ACHN (cell line): ENCODE measurements at places on chromosomes 2 and 18.

DNA sequence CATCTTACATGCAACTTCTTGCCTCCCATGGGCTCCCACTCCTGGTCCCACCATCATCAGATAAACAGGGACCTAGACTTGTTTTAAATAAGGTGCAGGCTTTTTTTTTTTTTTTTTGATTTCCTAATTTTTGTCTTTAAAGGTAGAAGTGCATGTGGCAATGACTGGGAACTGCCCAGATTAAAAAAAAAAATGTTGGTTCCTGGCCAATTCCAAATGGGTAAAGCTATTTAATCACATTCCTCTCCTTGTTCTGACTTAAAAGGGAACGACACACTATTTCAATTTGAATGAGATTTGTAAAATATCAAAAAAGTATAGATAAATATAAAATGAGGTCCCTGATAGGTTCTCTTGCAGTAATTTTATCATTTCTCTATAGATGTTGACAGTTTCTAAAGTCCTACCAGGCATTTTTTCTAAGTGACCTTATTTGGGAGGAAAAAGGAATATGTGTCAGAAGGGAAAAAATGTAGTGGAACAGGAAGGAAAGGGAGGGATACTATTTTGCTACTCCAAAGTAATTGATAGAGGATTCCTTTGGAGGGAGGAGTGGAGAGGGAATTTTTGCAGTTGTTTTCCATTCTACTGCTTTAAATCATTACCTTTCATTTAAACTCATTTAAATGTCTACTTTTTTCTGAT, 43.3 kb downstream of the DDX1 start:
- DNase-seq: no peak

GRCh38 chr18:63801343-63801742, 26.1 kb downstream of the SERPINB7 start:
- DNase-seq: no peak

- no peak for DNase-seq
These were observed 370.0 kb upstream of the SPRED2 start for GRCh38 chr2:65802298-65802942.

GRCh38 chr2:98471402-98472131, 26.9 kb downstream of the INPP4A start:
- no peak for DNase-seq

DNA sequence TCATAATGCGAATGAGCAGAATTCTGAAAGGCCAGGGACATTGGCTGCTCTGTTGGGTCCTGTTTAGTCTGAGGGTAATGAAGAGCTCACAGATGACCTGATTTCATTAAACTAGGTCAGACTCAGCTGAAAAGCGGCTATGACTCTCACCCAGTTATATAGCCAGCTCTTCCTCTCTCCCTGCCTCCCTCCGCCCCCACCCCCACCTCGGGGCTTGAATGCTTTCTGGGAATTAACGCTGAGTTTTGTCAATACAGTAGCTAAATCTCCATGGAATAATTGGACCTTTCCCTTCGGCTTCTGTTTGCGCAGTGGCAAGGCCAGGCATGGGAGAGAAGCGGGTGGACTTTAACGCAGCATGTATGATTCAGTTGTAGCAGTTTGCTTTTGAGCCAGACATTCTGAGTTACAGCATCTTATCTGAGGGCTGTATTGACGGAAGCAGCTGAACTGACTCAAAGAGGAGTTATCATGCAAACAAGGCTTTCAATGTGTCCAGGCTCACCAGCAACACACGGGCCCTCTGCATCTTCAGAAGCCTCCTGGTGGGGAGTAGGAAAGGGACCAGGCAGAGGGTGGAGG, 110.6 kb downstream of the MYCN start:
- no peak for DNase-seq

- no peak for DNase-seq
These were observed 20.7 kb downstream of the RBM44 start for GRCh38 chr2:237819231-237819630.

DNA sequence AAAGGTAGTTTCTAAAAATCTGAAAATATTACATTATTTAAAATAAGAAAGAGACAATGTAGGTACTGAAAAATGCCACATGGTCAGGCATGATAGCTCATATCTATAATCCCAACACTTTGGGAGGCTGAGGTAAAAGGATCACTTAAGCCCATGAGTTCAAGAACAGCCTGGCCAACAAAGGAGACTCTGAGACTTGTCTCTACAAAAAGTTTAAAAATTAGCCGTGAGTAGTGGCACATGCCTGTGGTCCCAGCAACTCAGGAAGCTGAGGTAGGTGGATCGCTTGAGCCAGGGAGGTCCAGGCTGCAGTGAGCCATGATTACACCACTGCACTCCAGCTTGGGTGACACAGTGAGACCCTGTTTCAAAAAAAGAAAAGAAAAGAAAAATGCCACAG, 21.8 kb downstream of the ATAD2B start:
- DNase-seq: peak; percentile 68

DNA sequence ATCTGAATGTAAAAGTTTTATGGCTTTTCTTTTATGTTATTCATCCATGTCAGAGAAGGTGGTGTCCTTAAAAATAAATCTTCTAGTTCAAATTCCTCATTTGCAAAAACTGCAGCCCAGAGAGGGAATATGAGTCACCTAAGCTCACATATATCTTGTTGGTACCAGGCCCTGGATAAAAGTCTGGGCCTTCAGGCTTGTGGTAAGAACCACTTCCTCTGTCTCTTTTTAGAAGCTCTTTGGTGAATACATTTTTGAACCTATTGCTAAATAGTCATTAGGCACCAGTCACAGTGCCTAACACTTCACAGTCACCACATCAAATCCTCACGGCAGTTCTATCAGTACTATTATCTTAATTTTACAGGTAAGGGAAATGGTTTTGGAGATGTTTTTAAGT, 199.2 kb downstream of the KCNS3 start:
- no peak for DNase-seq

DNA sequence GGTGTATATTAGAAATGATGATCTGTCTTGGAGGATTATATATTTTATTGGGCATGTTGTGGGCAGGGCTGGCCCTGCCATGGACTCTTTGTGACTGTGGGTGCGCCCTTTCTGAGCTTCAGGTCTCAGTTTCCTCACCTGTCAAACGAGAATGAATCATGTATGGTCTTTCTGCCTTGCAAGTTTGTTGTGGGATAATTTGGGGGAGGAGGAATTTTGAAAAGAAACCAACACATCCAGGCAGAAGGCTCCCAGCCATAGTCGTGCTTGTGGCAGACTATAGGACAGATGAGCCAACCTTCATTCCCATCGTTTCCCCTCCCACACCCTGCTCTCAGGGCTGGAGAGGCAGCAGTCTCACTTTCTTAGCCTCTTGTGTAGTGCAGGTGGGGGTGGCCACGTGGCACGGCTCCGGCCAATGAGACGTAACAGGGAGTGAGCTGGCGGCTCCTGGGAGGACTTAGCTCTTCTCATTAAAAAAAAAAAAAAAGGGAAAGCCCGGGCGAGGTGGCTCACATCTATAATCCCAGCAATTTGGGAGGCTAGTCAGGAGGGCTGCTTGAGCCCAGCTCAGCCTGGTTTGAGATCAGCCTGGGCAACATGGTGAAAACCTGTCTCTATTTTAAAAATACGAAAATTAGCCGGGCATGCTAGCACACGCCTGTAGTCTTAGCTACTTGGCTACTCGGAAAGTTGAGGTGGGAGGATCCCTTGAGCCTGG, 63.1 kb downstream of the RHOB start:
- DNase-seq: peak; percentile 88

GRCh38 chr2:219165058-219165911, 4.5 kb downstream of the SLC23A3 start:
- no peak for DNase-seq

DNA sequence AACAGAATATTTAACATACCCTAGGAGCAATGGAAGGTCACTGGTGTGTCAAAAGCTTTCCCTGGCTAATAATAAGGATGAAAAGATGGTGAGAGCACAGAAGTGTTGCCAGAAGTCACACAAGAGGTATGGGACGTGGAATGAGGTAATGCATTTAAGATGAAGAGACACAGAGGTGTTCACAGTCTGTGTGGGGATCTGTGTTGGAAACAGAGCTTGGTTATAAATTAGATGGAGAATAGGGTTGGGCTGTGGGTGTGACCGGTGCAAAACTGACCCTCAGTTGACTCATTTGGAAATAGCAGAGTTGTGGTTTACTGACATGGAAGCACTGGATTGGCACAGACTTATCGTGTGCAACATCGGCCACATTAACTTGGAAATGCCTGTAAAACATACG, 372.5 kb downstream of the SATB2 start:
- no peak for DNase-seq

- no peak for DNase-seq
These were observed 152.8 kb upstream of the VRK2 start for GRCh38 chr2:57893786-57894185.

- DNase-seq: peak; percentile 60
These were observed 20.2 kb downstream of the PSTPIP2 start for GRCh38 chr18:46051731-46052461.

DNA sequence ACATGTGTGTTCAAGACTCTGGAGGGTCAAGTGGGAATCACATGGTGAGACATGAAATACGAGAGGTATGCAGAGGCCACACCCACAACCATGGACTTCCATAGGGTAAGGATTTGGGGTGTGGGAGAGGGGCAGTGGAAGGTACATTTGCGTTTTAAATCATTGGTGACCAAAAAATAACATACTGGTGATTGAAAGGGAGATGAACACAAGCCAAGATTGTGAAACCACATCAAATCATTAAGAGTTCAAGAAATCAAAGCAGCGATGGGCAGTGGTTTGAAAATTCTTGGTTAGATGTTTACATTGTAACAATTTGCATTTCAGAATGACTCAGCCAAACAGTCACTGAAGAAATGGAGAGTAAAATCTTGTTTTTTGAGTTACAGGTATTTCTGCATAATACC, 1.9 kb upstream of the CABYR start:
- DNase-seq: no peak

DNA sequence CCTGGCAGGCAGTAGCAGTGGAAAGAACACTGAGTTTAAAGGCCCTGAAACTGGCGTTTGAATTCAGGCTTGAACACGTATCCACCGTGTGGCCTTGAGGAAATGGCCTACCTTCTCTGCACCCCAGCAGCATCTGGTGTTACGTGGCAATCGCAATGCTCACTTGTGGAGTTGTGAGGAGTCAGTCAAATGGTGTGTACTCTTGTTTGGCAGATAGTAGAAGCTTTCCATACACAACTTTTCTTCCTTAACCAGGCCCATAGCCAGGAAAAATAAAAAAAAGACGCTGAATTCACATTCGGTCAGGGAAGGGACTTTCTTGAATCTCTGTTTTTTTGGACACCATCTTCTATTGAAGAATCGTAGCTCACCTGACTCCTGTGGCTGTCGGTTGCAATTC, 1101.5 kb upstream of the KLHL29 start:
- DNase-seq: no peak

DNA sequence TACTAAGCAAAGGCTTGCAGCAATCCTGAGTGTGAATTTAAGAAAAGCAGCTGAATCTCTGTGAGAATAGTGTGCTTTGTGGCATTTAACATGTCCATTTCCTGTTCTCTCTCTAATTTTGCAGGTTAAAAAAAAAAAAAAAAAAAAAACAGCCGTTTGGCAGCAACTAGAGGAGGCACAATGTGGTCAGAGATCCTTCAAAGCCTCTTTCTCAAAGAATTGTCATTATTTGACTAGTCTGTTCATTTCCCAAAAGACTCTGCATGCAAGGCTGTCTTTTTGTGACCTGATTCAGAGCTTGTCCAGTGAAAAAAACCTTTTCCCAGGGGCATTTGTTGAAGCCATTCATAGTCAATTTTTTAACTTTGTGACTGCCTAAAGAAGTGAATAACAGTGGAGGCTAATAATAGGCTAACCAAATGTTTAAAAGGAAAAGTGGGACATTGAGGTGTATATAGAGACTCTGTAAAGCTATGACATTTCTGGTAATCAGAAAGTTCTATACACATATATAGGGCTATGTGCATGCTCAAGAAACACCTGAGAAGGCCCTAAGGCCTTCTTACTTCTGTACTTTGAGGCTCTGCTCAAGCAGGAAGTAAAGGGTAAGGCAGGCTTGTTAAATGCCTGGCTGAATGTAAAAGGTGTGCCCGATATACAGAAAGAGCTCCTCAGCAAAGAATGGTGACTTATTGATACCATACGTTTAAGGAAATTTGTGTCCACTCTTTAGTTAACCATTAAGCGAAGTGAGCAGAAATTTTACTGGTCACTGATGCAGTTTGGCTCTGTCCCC, 289.6 kb upstream of the RAB6C start:
- DNase-seq: no peak

- DNase-seq: no peak
These were observed 471.5 kb downstream of the PIK3C3 start for GRCh38 chr18:42426496-42427015.

DNA sequence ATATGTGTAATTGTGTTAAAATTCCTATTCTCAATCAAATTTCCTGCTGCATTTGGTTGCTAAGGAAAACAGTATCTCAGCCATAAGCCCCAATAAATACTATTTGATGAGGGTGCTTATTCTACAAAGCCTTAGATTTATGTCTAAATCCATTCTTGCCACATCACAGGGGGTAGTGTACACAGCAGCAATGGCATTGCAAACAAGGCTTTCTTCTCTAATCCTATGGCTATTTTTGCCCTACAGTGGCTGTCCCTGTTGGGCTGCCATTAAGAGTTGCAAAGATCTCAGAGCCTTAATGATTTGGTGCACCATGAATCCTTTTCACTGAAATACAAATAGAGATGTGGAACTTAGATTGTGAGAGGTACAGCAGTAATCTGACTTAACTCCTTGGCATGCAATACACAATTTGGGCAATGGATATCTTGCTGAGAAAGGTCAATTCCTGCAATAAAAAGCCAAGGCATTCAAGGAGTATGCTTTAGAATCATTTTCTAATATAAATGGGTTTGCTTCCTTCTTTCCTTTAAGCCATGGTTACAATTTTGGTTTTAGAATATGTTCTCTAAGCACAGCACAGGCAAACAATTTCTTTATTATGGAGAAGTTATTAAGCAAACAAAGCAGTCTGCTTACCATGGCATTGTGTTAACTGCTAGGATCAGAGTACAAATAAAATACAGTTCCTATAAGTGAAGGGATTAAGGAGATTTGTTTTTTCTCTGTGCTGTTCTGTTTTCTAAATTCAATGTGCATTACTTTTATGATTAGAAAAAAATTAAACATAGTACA, 69.8 kb upstream of the CD302 start:
- no peak for DNase-seq

DNA sequence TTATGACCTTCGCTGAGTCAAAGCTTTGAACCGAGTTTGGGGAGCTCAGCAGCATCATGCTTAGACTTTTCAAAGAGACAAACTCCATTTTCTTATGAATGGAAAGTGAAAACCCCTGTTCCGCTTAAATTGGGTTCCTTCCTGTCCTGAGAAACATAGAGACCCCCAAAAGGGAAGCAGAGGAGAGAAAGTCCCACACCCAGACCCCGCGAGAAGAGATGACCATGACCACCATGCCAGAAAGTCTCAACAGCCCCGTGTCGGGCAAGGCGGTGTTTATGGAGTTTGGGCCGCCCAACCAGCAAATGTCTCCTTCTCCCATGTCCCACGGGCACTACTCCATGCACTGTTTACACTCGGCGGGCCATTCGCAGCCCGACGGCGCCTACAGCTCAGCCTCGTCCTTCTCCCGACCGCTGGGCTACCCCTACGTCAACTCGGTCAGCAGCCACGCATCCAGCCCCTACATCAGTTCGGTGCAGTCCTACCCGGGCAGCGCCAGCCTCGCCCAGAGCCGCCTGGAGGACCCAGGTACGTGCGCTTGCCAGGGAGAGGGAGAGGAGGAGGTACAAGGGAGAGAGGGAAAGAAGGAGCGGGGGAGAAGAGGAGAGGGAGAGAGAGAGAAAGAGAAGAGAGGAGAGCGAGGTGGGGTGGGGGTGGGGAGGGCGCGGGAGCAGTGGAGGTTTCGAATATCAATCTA, at the start of gene DLX1:
DLX1 (plus strand) TSS at position 48 of the 700 bp plus-strand sequence; CDS start at position 219, 171 bp downstream.
- no peak for DNase-seq

GRCh38 chr18:2894131-2894840, 47.5 kb downstream of the EMILIN2 start:
- DNase-seq: no peak
